ENCODE measurements at places on chromosomes 4 and X.

- DNase-seq = no peak
Measured at GRCh38 chr4:147447786-147448185, 33.1 kb upstream of the EDNRA start.

GRCh38 chrX:39982948-39983347 lies 114.8 kb downstream of the BCOR start:
- no peak for DNase-seq

GRCh38 chr4:112183252-112183651 lies 38.0 kb downstream of the FAM241A start:
- no peak for DNase-seq

DNA sequence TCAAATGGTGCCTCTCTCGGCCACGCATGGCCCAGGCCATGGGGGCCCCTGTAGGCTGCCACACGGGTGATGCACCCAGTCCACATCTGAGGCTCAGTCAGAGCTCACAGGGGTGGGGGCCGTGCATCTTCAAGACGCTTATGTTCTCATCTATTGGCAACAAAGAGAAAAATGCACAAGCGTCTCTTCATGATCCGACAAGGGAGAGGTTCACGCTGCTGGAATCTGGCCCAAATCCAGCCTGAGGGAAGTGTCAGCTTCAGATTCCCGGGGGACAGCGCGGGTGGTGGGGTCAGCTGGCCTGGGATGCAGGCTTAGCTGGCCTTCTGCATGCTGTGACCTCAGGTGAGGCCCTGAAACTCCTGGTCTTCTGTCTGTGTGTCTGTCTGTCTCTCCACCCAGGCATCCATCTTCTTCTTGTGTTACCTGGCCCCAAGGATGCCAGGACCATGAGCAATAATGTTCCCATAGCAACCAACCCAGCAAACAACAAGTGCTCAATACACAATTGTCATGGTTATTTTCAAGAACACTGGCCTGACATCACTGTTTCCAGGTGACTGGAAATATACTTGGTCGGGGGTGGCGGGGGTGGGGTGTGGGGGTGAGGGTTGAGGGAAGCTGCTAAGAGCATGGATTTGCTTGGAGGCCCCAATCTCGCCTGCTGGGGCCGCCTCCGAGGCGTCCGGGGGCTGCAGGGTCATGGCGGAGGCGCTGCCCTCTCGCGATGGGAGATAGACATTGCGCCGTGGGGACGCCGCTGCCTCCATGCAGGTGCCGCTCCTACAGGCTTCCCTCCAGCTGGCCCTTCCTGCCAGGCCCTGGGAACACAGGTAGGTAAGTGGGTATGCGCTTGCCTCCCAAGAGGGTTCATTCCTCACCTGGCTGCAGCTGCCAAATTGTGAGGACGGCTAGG lies 48.3 kb downstream of the ABLIM2 start:
- no peak for DNase-seq

DNA sequence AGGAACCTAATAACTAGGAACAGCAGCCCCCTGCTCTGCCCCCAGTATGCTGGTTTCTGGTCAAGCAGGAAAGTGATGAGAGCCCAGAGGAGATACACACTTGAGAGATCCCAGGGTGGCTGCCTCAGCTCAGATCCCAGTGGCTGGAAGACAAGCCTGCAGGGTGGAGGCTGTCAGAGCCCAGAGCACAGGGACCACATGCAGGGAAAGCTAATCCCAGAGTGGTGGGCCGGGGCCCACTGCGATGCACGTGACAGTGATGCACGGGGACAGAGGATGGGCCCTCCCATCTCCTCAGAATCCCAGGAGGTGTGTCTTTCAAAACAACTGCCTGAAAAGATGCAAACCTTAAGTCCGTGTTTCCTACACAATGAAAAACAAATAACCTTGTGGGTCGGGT lies 29.1 kb upstream of the CRMP1 start:
- DNase-seq = no peak

- no peak for DNase-seq
Measured at GRCh38 chrX:21438792-21439191, 64.6 kb downstream of the CNKSR2 start.

GRCh38 chrX:148380107-148380506 lies 120.3 kb upstream of the AFF2 start:
- DNase-seq = no peak

DNA sequence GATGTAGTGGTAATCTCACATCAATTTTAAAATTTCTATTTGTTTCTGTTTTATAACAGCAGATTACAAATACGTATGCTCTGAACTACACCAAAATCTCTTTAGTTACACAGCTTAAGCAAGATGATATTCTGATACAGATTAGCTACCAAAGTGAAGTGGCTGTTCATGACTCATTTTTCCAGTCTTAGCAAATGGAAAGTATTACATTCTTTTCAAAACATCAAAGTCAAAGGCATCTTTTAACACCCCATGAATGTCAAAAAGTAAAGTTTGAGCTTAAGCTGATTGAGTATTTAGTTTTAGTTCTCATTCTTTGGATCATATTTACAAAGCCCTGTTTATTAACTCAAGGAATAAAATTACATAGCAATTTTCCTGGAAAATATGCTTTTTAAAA lies 6.6 kb upstream of the HPGDS start:
- DNase-seq = no peak

- no peak for DNase-seq
Measured at GRCh38 chrX:115378471-115378870, 89.0 kb downstream of the LUZP4 start.

DNA sequence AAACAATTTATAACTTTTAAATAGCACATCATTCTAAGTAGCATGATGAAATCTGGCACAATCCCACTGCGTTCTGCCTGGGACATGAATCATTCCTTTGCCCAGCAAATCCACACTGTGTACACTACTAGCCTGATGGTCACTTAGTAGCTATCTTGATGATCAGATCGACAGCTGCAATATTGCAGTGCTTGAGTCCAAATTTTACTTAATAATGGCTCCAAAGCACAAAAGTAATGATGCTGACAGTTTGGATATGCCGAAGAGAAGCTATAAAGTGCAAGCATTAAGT lies 86.6 kb upstream of the NPNT start:
- no peak for DNase-seq

- no peak for DNase-seq
Measured at GRCh38 chrX:31201503-31201902, 129.7 kb upstream of the FTHL17 start.

- no peak for DNase-seq
Measured at GRCh38 chrX:47540754-47541538, 20.1 kb upstream of the ARAF start.

Measured in stimulated activated CD4-positive, alpha-beta T cell treated with anti-CD3 and anti-CD28 coated beads, Interleukin-12 subunit alpha, Interleukin-12 subunit beta, amount 100 ng/mL, for 48 hours (primary cell).